ENCODE measurements at places on chromosomes 3 and 15.

DNA sequence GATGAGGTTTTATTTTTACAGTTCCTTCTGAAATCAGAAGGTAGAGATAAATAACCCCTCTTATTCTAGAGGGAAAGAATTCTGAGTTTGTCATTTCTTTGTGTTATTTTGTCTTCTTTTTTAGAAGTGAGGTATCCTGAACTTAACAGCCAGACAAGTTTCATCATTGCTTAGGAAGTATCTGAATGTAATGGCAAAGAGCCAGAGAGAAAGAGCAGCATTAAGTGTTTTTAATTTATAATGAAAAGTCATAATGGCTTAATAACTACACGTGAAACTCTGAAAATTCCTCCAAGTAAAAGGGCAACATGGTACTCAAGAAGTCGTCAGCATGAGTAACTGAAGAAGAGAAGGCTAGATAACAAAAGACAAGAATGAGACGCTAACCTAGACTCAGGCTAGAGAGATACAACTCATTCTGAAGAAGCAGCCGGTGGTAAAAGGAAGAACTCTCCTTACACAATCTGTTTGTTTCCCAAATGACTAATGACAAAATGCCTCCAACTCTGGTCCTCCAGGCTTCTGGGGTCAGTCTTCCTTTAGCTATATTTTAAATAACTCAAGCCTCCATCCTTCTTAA is 116.2 kb upstream of the NECTIN3 start:
- no peak for DNase-seq

DNA sequence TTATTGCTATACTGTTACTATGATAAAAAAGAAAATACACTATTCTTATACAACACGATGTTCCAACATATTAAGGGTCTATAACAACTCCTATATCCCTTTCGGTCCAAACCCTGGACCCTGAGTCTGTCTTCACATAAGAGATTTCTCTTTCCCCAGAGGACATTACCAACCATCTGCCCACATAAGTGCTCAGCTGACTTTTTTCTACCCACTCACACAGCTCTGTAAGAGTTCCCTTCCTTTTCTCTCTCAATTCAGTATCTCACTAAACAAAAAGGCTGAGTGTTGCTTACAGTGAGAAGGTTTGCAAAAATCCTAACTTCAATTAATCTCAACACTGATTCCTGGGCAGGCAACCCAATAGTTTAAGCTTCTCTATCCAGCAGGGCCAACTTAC is 30.5 kb downstream of the ITGB5 start:
- DNase-seq, result no peak

GRCh38 chr3:54891540-54891897 is 36.3 kb downstream of the LRTM1 start:
- no peak for DNase-seq

- peak; percentile 52 for DNase-seq
These were observed 682 bp downstream of the ITPKA start for GRCh38 chr15:41494190-41494921.

DNA sequence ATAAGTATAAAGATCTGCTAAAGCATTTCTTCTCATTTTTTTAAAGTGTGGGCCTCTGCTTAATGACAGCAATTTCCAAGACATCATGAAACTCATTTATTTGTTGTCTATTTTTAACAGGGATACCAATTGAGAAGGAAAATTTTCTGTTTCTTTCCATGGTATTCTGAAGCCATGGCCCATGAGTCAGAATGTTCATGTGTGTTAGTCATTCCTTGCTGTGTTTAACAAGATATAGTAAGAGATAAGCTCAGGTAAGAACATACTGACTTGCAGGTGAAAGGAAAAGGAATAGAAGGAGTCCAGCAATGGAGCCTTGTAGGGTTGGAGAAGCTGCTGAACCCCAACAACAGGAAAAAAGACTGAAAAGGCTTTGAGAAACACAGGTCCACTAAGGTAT is 17.0 kb upstream of the ARID3B start:
- DNase-seq, result no peak

DNA sequence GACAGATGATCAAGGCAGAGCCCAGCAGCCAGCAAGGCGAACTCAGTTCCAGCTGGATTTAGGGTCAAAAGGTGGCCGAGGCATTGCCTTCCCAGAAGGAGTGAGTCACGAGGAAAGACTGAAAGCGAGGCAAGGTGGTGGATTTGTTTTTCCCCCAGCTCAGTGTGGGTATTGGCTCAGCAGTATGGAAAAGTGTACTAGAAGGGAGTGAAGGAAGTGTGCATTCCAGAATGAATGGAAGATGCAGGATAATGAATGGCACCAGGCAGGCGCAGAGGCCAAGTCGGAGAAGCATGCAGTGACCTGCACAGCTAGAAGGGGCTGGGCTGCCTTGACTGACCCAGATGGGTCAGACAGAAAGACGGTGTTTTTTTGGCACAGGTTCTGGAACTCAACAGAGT is 46.3 kb downstream of the FOXP1 start:
- no peak for DNase-seq

DNA sequence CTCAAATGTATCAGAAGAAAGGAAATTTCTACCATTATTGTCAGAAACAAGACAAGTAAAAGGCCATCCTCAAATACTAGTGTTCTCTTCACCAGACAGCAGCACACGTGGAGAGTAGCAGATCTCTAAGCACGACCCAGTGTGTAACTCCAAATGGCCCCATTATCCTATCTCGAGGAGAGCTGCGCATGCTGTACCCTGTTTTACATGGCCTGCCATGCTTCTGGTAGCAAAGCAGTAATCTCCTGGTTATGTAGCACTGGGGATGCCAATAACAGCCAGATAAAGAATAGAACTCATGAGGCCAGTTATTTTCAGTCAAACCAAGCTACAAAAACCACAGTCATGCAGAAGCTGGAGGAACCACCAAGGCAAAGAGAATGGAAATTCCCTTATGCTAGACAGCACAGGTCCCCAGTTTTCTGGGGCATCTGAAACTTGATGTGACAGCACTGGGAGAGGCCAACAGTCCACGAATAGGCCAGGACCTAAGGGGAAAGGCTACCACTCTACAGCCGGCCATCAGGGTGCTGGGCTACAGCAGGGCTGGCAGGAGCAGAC is 73.0 kb downstream of the LIPC start:
- no peak for DNase-seq

DNA sequence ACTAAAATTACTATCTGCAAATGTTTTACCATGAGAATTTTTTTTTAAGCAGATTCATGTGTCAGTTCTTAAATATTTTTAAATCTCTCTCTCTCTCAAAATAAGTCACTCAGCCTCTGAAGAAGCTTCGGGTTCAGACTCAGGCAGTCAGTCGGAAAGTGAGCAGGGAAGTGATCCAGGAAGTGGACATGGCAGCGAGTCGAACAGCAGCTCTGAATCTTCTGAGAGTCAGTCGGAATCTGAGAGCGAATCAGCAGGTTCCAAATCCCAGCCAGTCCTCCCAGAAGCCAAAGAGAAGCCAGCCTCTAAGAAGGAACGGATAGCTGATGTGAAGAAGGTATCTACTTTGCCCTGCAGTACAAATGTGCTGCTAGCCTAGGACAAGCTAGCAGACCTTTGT is 24.1 kb downstream of the CHD2 start:
- no peak for DNase-seq

GRCh38 chr3:123067689-123068600 is 1.1 kb downstream of the PDIA5 start:
- DNase-seq, result no peak

DNA sequence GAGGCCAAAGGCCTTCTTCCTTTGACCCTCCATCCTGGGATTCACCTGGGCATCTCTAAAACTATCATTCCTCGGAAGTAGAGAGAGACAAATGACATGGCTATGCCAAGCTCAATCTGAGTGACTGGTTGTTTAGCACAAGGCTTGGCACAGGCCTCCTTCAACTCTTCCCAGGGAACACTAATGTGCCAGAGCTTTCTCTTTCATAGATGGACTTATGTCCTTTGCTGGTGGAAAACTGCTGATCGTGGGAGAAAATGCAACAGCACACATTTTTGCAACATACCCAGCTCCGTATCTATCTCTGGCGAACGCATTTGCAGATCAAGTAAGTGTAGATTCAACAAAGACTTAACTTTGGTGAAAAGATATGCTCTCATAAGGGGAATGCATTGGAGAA is 36.5 kb downstream of the AQP9 start:
- no peak for DNase-seq

DNA sequence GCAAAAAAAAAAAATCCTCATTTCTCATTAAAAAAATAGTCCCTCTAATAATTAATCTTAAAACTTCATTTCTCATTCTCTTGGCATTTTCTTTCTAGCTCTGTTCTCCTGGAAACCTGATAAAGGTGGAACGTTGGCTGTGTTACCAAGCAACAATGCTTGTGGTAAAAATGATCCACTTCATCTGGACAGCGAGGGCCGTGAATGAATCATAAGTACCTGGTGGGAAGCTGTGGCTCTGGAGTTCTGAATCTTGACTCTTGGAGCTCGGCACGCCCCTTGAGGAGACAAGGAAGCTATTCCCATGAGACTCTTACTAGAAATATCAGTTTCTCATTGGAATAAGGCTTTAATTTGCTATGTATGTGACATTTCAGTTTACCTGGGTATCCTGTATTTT is 32.5 kb downstream of the BCL2L10 start:
- no peak for DNase-seq

DNA sequence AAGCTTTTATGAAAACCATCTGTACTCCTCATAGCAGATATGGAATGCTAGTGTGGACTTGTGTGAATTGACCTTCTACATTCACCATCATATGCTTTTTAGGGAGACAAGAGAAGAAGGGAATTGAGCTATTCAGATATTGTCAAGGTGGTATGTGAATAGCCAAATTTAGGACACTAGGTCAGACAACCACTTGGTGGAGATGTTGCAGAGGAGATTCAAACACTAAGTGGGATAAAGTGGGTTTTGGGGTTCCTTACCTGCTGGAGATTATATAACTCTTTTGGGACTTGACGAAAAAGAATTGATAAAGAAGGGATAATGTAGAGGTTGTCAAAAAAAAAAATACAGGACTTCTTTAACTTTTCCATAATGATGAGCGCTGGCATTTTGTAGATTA is 231.8 kb upstream of the THRB start:
- no peak for DNase-seq

DNA sequence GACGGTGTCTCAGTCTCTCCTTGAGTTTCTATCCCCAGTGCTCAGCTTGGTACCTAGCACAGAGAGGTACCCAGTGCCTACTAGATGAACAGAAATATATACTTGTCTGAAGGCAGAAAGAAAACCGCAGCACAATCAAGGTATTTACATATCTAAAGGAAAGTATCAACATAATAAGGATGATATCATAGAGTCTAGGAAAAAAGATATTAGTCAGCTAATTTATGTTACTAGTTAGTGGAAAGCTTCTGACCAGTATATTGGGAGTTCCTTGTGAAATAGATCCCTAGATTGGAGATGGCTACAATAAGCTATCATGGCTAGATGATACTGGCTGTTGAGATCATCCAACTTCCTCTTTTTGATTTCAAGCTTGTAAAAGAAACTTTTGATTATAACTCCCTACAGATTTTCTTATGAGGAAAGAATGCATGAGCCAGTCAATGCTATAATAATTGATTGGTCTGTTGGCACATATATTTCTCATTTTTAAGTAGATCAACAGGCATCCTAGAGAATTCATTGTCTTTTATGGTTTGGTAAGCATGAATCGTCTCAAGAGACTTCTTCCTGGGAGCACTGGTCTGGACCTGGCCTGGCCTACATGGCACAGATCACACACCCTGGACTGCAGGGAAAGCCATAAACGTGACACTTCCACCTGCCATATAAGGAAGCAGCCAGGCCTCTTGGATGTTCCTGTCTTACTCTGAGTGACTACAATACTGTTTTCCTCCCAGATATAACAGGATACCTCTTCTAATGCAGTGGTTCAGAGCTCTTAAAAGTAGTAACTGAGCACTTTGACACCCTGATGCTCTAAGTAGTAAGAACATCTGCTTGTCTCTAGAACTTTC is 60.7 kb downstream of the IMPG2 start:
- no peak for DNase-seq

DNA sequence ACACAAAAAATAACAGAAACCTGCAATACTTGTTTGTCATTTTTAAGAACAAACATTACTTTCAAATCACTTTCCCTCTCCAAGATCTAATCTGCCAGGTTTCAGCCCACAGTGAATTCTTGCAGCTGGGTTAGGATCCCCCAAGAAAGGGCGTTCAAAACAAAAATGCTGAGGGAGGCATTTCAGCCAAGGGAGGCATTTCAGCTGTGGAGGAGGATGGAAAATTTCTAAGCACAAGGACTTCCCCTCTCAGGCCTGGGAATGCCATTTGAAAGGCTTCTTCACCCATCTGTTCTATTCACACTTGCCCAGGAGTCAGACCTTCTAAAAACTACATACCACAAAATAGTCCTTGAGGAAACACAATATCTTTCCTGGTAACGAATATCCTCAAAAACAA is 69.1 kb downstream of the P3H2 start:
- DNase-seq, result no peak

DNA sequence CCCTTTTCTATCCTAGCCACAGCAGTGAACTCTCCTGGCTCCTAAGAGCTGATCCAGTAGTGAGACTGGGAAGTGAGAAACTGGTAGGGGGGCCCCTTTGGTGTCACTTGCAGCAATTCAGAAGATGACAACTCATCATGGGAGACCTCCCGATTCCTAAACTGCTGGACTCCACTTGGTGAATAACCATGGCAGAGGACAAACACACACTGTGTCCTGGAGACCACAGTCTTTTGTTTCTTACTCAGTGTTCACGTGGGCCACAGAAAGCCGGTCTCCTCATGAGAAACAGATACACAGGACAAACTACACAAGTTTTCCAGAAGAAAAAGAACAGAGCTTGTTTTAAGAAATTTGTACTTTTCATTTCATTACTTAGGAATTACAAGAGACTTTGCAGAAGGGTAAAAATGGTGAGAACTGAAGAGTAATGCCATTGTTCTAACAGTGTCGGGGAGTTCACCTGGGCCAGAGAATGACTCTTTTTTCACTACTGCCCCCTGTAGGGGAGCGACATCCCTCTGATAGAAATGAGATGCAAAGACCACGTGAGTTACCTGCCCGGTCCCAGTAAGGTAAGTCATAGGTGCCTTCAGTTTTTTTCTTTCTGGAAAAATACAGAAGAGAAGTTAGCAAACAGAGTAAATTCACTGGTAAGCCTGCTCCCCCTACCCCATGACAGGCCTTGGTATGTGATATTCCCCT is 38.1 kb downstream of the ST3GAL6 start:
- no peak for DNase-seq

DNA sequence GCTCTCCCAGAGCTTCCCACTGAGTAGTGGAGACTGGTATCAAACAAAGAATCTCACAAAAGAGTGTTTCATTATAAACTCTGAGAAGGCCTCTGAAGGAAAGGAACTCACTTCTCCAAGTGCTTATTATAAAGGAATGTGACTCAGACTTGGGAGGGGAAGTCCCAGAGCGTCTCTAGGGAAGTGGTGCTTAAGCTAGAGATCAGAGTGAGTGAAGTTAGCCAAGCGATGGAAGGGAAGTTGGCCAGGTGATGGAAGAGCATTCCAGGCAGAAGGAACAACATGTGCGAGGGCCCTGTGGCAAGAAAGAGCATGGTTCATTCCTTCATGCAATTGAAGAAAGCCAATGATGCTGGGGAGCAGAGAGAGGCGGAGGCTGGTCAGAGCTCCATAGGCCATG is 2.3 kb downstream of the XYLB start:
- no peak for DNase-seq

Measured in progenitor cell of endocrine pancreas (in vitro differentiated cells).